ENCODE measurements at places on chromosomes 16 and 17. TPM values are rescaled to one million over a fixed set of nuclear protein-coding genes. Genes with fewer than 3 reads are reported as not detected.

DNA sequence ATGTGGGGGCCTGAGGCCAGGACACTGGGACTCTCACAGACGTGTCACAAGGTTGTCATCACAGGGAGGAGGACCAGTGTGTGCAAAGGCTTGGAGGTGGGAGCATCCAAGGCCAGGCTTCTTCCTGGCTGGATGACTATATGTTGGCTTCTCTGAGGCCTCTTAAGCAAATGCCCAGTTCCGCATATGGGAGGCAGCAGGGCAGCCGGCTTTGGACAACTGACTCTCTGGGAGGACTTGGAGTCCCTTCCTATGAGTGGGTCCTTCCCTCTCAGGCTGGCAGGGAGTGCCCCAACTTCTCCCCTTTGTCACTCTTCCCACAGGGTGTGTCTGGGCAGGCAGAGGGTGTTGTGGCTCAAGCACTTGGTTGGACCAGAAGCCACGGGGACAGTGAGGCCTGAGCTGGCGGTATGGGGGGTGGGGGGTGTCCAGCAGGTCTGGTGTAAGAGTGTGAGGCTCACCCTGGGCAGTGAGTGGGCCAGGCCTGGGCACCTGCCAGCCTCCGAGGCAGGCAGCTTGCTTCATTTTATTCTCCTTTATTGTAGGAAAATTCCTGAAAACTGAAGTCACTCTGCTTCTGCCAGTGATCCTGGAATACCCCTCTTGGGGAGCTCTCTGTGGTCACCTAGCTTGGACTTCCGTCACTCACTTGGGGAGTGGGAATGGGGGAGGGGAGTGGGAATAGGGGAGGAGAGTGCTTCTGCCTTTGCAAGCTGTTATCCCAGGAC lies 14.9 kb downstream of the ADGRG1 start:
- peak; percentile 24 for DNase-seq

DNA sequence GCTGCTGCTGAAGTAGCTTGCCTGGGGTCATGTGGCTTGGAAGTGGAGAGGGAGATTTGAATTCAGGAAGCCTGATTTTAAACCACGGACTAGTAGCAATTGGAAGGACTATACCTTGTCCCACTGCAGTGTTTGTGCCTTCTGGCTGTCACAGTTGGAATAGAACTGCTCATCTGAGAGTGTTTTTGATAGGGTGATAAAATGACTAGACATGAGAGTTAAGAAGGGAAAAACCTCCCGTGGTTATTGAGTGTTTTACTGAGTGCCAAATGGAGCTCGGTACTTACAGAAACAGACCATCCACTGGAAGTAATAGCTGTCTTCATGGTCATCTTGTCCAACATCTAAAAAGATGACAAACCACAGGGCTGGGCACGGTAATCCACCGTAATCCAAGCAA lies 70.4 kb downstream of the MSI2 start:
- no peak for DNase-seq

- DNase-seq = no peak
These were observed 72.2 kb upstream of the MPHOSPH6 start for GRCh38 chr16:82242201-82242600.

OR1A1 gene
- total RNA-seq = not detected

XAF1 gene
- 21.5 TPM for total RNA-seq

CCL2 gene
- total RNA-seq = 238 TPM

SCNN1B gene
- not detected for total RNA-seq

DNA sequence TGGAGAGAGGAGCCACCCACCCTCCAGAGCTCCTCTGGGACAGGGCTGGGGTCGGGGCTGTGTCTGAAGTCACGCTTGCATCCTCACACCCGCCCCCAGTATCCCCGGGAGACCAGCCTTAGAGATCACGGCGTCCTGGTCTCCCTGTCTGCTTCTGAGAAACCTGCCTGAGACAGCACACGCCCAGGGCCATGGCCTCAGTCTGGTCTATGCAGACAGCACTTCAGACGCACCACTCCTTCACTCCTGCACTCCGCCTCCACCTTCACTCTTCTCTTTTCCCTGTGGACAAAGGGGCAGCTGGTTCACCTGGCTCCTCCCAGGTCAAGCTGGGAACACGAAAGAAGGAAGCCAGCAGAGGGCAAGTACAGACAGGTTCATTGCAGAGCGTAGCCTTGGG lies 248.0 kb upstream of the GSE1 start:
- no peak for DNase-seq

- DNase-seq = no peak
These were observed 64.5 kb downstream of the RAI1 start for GRCh38 chr17:17745476-17746455.

IKZF3 gene
- not detected for total RNA-seq

DNA sequence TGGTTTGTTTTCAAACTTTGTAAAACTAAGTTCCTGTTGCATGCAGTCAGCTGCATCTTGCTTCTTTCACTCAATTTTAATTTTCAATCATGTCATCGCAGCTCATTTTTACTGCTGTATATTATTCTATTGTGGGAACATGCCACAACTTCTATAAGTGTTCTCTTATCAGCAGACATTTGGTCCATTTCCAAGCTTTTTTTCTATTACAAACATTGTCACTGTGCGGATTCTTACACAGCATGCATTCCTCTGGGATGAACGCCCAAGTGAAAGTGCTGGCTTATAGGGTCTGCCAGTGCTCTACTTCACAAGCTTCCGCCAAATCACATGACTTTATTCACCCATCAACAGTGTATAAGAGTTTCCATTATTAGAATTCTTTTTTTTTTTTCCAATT lies 22.7 kb downstream of the GINS3 start:
- DNase-seq = peak; percentile 80

- DNase-seq = peak; percentile 90
These were observed 17.7 kb upstream of the CORO6 start for GRCh38 chr17:29640413-29640812.

DNA sequence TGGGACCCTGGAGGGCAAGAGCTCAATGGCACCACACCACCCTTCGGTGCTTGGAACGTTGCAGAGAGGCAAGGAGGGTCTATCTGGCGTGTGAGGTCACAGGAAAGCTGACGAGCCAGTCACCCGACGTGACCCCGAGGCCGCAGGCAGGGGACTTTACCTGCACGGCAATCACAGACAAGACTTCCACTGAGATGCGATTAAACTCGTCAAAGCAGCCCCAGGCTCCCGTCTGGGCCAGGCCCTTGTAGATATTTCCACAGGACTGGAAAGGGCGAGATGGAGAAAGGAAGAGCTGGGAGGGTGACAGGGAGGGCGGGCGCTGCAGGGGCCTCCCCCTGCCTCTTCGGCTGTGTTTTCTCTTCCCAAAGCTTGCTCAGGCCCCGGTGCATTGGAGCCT lies 78.3 kb downstream of the DNAH17 start:
- no peak for DNase-seq

GRCh38 chr16:9849697-9850245 lies 332.5 kb downstream of the GRIN2A start:
- no peak for DNase-seq

CDYL2 gene
- total RNA-seq = 71.3 TPM

GRCh38 chr16:81885976-81886586 lies 107.0 kb downstream of the PLCG2 start:
- DNase-seq = peak; percentile 40

GRCh38 chr16:86988920-86989696 lies 328.1 kb downstream of the C16orf95 start:
- no peak for DNase-seq

PARD6A gene
- total RNA-seq = 1.3 TPM

- DNase-seq = no peak
These were observed 117.4 kb downstream of the SOX9 start for GRCh38 chr17:72238157-72238673.

STXBP4 gene
- 11.3 TPM for total RNA-seq

DNA sequence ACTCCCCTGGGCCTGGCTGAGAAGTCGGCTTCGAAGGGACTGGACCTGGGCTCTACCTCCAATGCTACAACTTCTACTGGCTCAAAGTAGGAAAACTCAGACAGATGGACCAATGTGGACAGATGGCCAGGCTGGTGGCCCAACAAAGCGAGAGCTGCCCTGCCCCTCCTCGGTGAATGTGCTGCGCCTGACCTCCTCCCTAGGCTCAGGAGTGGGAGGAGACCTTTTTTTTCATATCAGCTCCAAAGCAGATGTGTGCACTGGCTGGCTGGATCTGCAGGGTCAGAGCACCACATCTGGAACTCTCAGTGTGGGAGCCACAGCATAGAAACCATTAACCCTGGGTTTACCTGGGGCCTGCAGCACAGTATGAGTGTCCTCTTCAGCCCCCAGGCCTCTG lies 20.8 kb downstream of the ATP6V0D1 start:
- DNase-seq = no peak

DNA sequence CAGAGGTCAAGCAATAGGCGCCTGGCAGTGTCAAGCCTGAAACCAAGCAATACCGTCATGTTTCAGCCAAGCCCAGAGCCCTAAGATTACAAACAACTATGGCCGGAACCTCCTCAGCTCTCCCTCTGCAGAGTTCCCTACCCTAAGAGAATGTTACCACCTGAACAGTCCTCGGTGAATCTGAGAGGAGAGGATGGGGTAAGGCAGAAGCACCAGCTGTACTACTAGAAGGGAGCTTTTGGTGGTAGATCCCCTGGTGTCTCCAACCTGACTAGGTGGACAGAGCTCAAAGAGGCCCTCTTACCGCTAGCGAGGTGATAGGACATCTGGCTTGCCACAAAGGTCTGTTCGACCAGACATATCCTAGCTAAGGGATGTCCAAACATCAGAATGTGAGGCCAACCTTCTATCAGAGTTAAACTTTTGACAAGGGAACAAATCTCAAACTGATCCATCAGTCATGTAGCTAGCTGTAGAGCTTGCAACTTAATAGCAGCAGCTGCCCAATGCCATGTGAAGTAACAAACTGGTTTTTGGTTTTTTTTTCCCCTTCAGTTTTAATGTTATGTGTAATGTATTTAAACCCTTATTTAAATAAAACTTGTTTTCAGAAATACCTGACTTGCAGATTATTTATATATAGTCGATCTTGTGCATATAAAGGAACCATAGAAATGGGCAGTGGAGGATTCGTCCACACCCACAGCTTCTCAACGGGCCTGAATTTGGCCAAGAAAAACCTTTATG lies 2.5 kb downstream of the EIF1 start:
- no peak for DNase-seq

EFCAB5 gene
- total RNA-seq = 0.40 TPM

GRCh38 chr17:17750881-17751280 lies 69.6 kb downstream of the RAI1 start:
- DNase-seq = no peak

DNA sequence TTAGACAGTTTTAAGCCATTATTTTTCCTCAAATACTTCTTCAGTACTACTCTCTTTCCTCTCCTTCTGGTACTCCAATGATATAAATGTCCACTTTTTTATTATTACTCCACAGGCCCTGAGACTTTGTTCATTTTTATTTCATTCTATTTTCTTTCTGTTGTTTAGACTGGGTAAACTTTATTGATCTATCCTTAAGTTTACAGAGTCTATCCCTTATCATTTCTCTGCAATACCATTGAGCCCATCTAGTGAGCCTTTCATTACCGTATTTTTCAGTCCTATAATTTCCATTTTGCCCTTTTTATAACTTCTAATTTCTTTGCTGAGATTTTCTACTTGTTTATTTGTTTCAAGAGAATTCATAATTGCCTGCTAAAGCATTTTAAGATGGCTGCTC lies 193.7 kb downstream of the TOX3 start:
- no peak for DNase-seq

ITGAX gene
- total RNA-seq = 1.4 TPM

- DNase-seq = no peak
These were observed 18.9 kb downstream of the MPP3 start for GRCh38 chr17:43814026-43814425.

- DNase-seq = no peak
These were observed 25.9 kb downstream of the ABCC12 start for GRCh38 chr16:48129926-48130325.

DNA sequence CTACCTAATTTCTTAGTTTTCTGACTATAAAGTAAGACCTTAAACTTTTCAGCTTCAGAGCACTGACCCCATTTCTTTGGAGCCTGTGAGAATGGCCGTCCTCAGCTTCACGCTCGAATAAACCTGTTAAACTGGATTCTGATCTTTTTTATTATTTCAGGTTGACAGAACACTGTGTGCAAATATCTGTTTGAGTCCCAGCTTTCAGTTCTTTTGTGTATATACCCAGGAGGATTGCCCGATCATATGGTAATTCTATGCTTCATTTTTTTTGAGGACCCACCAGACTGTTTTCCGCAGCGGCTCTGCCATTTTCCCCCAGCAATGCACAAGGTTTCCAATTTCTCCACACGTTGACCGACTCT lies 19.8 kb upstream of the KCNH6 start:
- no peak for DNase-seq

DNA sequence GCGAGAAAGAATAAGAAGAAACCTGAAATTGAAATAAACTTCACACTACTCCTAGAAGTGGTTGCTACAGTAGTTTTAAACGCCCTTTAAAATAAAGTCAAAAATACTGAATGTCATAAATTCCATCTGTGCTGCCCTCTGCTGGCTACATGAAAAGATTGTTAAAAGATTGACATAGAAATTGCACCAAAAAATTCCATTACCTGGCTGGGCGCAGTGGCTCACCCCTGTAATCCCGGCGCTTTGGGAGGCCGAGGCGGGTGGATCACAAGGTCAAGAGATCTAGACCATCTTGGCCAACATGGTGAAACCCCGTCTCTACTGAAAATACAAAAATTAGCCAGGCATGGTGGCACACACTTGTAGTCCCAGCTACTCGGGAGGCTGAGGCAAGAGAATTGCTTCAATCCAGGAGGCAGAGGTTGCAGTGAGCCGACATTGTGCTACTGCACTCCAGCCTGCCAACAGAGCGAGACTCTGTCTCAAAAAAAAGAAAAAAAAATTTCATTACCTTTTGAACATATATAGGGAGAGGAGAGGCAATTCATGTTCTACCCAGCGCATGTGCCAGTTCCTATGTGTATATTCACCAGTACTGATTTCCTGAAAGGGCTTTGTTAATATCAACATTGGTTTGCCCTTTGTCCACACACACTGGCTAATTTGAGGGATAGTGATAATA lies 36.5 kb downstream of the CYTH1 start:
- DNase-seq = peak; percentile 58

DPEP2NB gene
- not detected for total RNA-seq

CCDC78 gene
- 1.3 TPM for total RNA-seq

KRTAP4-3 gene
- total RNA-seq = not detected

GRCh38 chr16:50296807-50297206 lies 30.5 kb downstream of the ADCY7 start:
- DNase-seq = no peak

ASIC2 gene
- total RNA-seq = not detected

DNA sequence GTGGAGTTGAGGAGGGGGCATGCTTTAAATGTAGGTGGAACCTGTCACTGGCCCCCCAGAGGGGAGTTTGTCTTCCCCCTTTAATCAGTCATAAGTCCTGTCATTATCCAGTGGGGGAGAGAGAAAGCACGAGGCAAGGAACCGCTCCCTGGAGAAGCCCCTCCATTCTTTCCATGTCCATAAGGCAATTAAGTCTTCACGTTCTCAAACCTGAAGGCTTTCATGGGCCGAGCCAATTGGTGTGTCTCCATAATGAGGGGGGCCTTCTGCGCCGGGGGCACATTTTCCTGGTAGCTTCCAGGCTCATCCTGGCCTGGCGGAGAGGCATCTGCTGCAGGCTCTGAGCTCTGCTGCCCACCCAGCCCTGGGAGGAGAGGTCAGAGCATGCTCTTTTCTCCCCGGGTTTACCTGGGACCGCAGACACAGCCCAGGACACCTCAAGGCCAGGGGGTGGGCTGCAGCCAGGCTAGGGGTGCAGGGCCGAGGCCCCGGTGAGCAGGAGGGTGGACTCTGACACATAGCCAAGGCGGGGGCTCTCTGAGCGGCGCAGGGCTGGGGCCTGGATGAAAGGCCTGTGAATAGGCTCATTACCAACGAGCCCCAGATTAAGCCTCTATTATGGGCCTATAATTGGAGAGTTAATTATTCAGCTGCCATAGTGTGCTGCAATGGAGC lies 42.5 kb downstream of the C16orf78 start:
- DNase-seq = no peak

Measured in endothelial cell of umbilical vein (primary cell).